Anterior cingulate cortex (tissue), 58 donors: ENCODE measurements at places on chromosomes 3 and 15.

GRCh38 chr3:138051947-138052802 lies 42.2 kb downstream of the CLDN18 start:
- no peak for DNase-seq

DNA sequence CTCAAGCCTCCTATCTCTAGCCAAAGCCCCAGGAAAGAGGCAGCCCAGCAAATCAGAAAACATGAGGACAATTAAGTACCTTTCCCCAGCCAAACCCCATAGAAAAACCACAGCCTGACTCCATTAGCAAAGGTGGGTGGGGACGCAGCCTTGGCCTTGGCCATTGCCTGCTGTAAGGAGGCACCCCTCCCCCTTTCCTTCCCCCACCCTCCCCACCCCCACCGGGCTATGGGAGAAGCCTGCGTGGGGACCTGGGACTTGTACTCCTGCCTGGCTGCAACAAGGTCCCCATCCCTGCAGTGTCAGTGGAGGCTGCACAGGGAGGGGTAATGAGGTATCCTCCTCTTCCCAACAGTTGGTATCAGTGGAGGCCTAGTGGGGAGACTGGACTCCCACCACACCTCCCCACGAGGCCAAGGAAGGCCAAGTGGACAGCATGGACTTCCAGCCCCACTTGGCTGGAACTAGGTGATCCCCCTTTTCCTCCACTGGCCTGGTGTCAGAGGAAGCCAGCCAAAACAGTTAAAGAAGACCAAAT lies 20.5 kb downstream of the PRR23E start:
- no peak for DNase-seq

- DNase-seq: no peak
Observed at GRCh38 chr3:33646406-33646805, 71.6 kb downstream of the CLASP2 start.

GRCh38 chr15:84878504-84878903 lies 6.0 kb upstream of the SLC28A1 start:
- DNase-seq: peak; percentile 43

- no peak for DNase-seq
Observed at GRCh38 chr3:86282106-86282787, 708.7 kb downstream of the VGLL3 start.

GRCh38 chr3:54965746-54966145 lies 37.9 kb upstream of the LRTM1 start:
- no peak for DNase-seq

GRCh38 chr3:42572278-42572677 lies 9.5 kb downstream of the SEC22C start:
- DNase-seq: no peak

DNA sequence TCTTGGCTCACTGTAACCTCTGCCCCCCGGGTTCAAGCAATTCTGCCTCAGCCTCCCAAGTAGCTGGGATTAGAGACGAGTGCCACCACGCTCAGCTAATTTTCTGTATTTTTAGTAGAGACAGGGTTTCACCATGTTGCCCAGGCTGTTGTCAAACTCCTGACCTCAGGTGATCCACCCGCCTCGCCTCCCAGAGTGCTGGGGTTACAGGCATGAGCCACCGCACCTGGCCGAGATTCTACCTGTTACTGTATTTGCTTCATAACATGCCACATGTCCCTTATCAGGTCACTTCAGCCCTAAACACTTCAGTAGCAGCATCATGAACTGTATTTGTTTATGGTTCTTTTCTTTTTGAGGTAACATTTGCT lies 7.5 kb upstream of the LCTL start:
- DNase-seq: no peak

GRCh38 chr3:59865351-59865750 lies 815.5 kb upstream of the CFAP20DC start:
- no peak for DNase-seq

DNA sequence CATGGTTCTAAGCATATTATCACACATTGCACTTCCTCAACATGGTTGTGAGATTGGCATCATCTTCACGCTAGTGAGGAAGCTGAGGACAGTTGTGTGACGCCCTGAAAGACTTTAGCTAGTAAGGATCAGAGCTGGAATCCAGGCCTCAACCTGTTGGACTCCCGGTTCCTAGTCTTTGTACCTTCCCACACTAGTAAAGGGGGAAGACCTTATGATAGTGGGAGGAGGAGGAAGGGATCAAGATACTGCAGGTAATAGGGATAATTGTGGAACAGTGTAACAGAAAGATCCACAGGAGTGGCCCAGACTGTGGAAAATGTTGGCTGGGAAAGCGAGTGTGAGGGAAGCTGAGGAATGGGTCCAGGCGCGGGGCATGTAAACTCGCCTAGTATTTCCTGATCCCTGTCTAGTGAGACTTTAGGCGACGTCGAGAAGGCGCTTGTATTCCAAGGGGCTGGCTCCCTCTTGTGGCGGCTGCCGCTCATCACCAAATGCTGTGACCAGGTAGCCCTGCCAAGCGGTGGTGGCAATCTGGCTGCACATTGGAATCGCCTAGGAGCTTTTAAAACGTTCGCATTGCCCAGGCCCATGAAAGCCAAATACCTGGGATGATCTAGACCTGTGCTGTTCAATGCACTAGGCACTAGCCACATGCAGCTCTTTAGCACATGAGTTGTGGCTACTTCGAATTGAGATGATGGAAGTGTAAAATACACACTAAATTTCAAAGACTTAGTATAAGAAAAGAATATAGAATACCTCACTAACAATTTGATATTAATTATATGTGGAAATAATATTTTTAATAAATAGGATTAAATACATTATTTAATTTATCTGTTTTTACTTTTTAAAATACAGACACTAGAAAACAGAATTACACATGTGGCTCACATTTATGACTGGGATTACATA lies 38.8 kb upstream of the CLDN18 start:
- peak; percentile 69 for DNase-seq
